ENCODE measurements at places on chromosomes 1 and 21. TPM values are rescaled to one million over a fixed set of nuclear protein-coding genes. Genes with fewer than 3 reads are reported as not detected.

F13B gene
- total RNA-seq, result not detected

- DNase-seq, result no peak
Measured at GRCh38 chr1:218743861-218744505, 398.8 kb downstream of the TGFB2 start.

KIAA0040 gene
- 8.7 TPM for total RNA-seq

TRIM63 gene
- not detected for total RNA-seq

DNA sequence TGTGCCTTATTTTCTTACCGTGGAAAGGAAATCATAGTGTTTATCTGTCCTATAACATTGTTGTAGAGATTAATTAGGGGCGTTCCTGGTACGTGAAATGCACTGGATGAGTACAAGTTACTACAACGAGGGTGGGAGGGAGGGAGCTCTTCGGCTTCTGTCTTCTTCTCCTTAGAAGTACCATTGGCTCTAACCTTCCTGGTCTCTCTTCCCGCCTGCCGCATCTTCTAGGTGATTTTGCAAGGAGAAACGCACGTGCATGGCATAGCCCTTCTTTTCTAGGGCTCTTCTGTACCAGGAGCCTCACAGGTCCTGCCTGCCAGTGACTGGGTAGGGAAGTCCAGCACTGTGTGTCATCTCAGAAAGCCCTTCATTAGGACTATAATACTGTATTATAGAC lies 16.8 kb downstream of the SH3BP5L start:
- DNase-seq, result no peak

GRCh38 chr1:93740601-93741031 lies 59.0 kb upstream of the BCAR3 start:
- DNase-seq, result no peak

DNA sequence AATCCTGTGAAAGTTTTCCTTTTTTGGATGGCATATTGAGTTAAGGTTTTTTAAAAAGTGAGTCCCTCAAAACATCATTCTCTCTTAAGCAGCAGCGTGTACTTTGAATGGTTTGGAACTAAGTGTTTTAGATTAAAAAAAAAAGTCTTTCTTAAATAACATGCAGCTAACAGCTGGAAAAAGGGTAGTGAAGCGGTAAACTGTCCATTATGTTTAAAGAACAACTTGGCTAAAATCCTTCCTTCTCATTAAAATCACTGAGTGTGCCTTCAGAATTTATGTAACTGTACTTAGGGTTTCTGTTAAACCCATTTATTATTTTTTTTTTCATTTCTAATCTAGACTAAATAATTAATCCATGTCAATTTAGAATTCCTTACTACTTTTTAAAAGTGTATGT lies 254.2 kb upstream of the ADAMTS5 start:
- DNase-seq, result no peak

GRCh38 chr1:88877382-88877825 lies 14.0 kb downstream of the GTF2B start:
- peak; percentile 27 for DNase-seq

DNA sequence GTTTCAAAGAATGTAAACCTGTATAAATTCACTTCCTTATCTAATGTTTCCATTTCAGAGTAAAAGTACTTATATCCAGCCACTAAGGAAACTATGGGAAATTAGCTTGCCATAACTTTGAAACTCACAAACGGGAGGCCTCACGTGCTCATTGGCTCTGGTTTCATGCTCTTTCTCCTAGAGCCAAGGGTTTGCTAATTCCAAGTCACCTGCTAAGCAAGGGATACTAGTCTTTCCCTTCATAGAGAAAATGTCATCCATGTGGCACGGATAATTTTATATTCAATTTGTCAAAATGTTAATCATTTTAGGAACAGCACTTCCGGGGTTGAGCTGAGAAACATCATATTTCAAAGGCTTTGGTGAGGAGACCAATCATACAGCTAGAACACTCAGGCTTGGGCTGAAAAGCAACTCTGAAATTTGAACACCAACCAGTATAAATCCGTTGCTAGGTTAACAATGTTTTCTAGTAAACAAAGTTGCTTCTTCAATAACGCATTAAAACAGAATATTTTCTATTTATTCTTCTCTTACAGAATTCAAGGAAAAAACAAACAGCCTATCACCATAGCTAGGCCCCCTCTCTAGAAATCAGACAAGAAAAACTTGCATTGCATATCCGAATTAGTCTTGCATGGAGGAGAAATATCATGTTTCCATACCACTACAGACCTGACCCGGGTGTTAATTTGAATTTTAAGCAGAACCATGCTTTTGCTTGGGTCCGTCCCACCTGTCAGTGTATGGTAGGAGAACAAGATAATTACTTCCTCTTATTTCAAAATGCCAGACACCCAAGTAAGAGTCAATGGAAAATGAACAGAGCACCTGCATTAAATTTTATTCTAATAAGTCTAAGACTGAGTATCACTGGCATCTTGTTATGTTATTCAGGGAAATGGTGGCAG lies 196.1 kb upstream of the ESRRG start:
- no peak for DNase-seq

DNA sequence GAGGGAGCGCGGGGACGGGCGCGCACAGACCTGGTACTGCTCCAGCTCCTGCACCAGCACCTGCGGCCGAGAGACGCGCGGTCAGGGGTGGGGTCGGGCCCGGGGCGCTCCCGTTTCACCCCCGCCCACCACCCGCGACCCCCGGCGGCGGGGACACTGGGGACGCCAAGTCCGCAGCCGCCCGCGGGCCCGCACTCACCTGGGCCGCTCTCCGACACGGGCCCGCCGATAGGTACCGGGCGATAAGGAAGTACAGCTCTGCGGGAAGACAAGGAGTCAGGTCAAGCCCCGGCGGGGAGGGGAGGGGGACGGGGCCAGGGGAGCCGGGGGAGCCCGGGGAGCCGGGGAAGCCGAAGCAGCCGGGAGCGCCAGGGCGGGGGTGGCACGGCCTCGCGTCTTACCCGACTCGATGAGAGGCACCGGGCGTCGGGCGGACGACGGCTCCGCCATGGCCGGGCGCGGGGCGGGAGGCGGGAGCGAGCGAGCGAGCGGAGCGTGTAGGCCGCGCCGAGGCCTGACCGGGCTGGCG lies 326 bp downstream of the BRWD1 start:
- DNase-seq, result peak; percentile 48

GRCh38 chr1:232385221-232385620 lies 244.7 kb downstream of the SIPA1L2 start:
- DNase-seq, result no peak

DNA sequence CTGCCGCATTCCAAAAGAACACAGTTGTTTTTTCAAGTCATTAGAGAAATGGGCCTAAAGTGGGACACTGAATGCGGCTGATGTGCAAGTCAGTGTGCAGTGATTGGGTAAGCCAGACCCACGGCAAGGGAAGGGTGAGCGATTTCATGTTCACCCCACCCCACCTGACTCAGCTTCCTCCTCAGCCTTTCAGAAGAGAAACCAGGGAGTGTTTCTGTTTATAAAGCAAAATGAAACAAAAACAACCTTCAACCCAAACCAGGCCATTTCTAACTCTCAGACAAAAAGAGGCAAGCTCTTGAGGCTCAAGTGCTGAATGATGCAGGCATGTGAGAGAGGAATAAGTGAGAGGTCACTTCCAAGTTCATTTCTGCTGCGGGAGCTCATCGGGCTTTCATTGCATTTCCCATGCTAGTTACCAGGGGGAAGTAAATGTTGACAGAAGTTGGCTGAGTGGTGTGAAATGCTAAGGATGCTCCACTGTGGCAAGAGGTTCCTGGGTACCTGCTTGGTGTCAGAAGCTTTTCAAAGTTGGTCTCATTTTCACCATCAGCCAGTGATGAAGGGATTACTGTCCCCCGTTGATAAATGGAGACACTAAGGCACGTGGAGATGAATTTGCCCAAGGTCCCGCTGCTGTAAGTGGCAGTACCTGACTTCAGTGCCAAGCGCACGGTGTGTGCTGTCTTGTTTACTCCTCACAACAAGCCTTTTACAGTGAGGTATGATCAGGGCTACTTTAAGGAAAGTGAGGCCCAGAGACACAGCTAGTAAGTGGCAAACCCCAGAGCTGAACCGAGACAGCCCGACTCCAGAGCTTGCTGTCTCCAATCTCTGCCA lies 29.1 kb downstream of the STPG1 start:
- DNase-seq, result no peak

RNU1-1 gene
- total RNA-seq, result 3,774 TPM

DNA sequence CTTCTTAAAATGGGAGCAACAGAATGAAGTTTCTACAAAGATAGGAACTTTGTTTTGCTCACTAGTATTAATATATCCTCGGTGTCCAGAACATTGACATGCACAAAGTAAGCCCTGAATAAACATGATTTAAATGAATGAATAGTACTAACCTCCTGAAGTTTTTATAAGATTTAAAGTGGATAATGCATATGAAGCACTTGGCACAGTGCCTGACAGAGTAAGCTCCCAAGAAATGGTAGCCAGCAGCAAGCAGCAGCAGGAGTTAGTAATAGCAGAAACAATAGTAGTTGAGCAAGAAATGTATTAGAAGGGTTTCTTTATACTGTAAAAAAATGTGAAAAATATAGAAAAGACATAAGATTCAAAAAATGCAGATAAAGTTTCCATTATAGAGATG lies 258.1 kb upstream of the C1orf87 start:
- no peak for DNase-seq

GRCh38 chr1:11731691-11732283 lies 4.1 kb upstream of the AGTRAP start:
- DNase-seq, result no peak

BSND gene
- not detected for total RNA-seq

CFAP74 gene
- total RNA-seq, result not detected

- DNase-seq, result no peak
Measured at GRCh38 chr1:28246427-28246832, 10.5 kb downstream of the ATP5IF1 start.

ERICH3 gene
- not detected for total RNA-seq

AKR7A3 gene
- total RNA-seq, result 1.6 TPM

JAM2 gene
- total RNA-seq, result not detected

DNA sequence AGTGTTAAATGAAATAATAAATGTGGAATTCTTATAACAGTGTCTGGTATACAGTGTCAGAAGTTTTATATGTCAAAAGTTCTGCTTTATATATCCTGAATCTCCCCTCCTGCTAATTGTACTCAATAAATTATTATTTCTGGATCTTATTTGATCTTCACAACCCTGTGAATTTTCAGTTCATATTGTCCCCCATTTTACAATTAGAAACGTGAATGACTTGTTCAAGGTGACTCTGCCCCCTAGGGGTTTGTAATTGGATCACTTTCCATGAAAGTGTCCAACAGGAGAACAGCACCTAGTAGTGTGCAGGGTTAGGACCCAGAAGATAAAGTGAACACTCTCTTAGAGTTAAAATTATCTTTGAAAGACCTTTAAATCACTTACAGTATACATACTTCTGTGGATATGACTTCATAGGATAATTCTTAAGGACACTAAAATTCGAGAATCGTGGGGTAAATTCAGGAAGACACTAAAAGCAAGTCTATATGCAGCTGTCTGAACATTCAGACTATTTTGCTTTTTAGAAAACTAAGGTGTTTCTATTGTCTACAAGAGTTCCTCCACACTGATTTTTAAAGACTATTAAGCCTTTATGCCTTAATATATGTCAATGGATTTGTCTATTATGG lies 4.5 kb upstream of the DDR2 start:
- no peak for DNase-seq

CD2 gene
- 97.8 TPM for total RNA-seq

HMCN1 gene
- not detected for total RNA-seq

FHL3 gene
- total RNA-seq, result 5.9 TPM

C1orf210 gene
- total RNA-seq, result not detected

LRRC3 gene
- total RNA-seq, result 0.39 TPM

GRCh38 chr1:86905875-86906274 lies 8.1 kb downstream of the SELENOF start:
- no peak for DNase-seq

CFHR4 gene
- not detected for total RNA-seq

MSH4 gene
- total RNA-seq, result 0.08 TPM

- no peak for DNase-seq
Measured at GRCh38 chr1:32071758-32072621, 749 bp upstream of the TMEM39B start.

LAMB3 gene
- total RNA-seq, result not detected

GRCh38 chr1:20212085-20212684 lies 25.9 kb upstream of the PLA2G2C start:
- DNase-seq, result no peak

DNA sequence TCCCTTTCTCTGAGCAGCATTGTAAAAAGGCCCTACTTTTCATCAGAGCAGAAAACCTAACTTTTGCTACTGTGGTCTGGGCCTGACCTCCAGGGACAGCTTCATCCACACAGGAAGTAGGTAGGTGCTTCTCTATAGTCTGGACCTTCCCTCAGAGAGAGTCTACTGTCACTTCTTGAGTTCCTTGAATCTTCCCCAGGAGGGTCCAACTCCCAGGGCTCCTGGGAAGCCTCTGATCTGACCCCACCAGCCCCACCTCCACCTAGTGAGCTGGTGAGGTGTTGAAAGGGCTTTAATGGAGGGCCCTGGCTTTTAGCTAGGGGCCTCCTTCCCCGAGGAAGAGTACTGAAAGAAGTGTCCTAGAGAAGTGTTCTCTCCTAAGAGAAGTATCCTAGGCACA lies 2.7 kb upstream of the VANGL2 start:
- DNase-seq, result no peak

DNA sequence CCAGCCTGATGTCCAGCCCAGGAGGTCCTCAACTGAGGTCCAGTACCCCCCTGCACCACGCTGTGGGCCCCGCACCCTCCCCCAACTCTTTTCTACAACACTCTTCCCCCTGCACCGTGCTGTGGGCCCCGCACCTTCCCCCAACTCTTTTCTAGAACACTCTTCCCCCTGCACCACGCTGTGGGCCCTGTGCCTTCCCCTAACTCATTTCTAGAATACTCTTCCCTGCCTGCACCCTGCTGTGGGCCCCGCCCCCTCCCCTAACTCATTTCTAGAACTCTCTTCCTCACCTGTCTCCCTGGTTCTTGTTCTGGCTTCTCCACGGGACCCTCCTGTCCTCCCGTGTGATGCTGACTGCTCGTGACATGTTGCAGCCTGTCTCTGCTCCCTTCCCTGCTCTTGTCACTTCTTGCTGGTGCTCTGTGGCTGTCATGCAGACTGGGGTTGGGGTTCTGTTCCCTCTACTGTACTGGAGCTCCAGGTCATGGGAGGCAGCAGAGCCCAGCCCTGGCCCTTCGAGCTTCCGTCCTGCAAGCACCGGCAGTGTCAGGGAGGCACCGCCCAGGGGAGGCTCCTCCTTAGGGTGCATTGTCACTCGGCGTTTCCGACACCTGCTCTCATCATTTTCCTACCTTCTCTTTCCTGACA lies 160.1 kb upstream of the COL6A1 start:
- DNase-seq, result no peak

HMGB4 gene
- not detected for total RNA-seq
